ENCODE measurements at places on chromosomes 3 and 15.

DNA sequence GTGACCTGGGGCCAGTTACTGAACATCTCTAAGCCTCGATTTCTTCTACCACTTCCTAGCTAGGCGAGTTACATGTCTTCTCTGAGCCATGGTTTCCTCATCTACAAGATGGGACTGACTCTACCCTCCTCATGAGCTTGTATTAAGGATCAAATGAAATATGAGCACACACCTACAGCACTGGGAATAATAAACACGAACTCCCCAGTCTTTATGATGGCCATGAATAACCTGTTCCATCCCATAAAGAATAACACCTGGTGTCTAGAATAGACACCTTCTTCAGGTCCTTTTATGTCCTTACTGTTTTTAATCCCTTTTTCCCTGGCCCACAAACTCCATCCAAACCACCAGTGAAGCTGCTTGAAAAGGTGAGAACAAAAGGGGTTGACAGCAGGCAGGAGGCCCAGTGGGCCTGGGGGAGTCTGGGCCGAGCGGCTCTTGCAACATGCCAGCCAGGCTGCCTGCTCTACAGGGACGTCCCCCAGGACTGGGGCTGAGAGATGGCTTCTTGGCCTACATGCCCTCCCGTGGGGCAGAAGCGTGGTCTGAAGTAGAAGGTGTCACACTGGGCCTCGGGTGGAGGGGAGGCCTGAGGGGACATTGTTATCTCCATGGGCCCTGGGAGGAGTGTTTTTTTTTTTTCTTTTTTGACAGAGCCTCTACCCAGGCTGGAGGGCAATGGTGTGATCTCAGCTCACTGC lies 178.2 kb downstream of the RAB11A start:
- no peak for DNase-seq

DNA sequence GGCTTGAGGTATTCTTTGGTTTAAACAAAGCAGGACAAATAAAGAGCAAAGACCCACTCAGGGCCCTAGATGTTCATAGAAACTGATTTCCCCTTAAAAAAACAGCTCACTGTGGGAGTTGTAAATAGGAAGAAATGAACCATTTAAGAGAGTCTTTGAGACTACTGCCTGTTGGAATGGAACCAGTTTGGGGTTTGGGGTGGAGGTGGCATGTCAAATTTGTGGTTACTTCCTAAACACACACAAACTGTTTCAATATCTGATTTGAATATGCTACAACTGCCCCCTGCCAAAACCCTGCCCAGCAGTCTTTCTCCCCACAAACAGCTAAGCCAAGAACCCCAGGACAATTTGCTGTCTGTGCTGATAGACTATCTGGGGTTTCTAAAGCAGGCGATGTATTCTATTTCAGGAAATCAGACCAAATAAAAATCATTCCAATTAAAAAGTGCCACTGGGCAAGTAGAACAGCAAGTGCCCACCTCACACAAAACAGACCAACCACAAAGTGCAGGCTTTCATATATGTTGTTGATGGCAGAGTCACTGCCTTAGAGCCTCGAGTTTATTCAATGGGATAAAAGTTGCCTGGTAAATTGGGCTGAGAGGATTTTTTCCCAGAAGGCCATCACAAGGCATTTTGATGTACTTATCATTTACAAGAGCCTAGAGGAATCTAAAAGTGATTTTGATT lies 293.9 kb upstream of the PROK2 start:
- no peak for DNase-seq

- no peak for DNase-seq
These were observed 6.1 kb upstream of the IL12A start for GRCh38 chr3:159982442-159982974.

GRCh38 chr15:48358229-48359152 lies 27.3 kb downstream of the DUT start:
- DNase-seq, result peak; percentile 36

DNA sequence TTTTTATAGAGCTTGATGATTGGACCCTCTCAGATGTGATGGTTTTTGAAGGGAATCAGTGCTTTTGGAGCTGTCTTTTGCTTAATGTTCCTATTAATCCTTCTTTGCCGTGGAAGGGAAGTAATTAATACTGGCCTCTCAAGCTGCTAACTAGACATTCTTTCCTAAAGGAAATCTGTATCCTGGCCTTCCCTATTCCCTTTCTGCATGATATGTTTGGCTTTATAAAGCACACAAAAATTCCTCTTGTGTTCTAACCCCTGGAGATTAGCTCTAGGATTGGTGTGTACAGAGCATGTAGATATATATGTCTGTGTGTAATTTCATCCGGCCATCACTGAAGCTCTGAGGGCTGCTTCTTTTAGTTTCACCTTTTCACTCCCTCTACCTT lies 6.9 kb downstream of the ATXN7 start:
- DNase-seq, result no peak

- DNase-seq, result no peak
These were observed 10.5 kb upstream of the ILDR1 start for GRCh38 chr3:122032531-122032930.

- DNase-seq, result peak; percentile 43
These were observed 73.9 kb downstream of the ARNT2 start for GRCh38 chr15:80478075-80478474.

GRCh38 chr3:44437800-44438199 lies 39.7 kb downstream of the ZNF445 start:
- DNase-seq, result no peak

GRCh38 chr15:81068516-81068915 lies 65.6 kb upstream of the CFAP161 start:
- DNase-seq, result no peak

DNA sequence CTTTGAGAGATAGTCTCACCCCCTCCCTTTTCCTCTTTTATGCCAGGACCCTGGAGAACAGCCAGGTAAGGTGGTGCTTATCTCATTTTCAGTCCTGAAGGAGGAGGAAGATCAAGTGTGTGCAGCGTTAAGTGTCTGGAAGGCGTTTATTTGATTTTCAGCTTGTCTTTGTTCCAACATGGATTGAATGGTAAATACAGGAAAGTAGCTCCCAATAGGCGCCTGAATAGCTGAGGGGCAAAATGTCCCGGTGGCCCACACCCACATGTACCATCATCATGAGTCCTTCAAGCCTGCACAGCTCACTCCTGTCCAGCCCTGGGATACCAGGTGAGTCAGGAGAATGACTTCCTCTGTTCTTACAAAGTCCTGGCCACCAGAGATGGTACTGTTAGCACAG lies 73.5 kb downstream of the CEMIP start:
- DNase-seq, result no peak

GRCh38 chr3:9118222-9118621 lies 131.2 kb downstream of the SRGAP3 start:
- DNase-seq, result no peak

DNA sequence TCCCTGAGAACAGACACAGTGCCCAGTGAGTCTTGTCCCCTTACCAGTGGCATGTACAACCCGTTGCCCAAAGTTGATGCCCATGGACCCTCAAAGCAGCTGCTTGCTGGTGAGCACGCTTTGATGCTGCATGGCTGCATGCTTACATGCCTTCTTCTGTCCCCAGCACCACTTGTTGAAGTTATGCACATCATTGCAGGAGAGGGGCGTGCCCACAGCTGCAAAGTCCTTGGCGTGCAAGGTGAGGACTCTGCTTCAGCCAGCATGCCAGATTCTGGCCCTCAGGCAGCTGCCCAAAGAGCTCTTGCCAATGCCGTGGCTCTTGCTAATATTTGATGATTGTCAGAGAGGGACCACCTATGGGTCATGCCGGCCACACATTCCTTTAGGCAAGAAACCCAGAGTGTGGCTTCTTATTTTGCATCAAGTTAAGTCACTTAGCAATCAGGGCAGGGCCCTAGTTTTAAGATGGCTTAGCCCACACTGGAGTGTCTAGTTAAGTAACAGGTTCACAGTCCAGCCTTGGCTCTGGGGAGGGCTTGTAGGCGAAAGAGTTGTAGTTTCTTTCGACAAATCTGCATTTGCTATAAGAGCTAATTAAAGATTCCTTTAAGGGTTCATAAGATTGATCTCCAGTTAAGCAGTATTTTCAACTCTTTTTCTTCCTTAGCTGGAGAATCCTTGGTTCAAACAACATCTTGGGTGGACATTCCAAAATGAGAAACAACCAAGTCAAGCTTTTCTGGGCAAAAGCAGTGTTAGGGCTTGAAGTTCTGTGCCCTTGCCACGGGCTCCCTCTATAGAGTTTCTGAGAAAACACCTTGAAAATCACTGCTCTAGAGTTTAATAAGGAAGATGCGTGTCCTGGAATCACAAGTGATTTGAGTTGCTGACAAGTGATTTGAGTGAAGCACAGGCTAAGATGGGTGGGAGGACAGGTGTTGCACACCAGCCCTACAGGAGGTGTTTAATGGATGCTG lies 128.6 kb downstream of the SLCO3A1 start:
- DNase-seq, result peak; percentile 18

DNA sequence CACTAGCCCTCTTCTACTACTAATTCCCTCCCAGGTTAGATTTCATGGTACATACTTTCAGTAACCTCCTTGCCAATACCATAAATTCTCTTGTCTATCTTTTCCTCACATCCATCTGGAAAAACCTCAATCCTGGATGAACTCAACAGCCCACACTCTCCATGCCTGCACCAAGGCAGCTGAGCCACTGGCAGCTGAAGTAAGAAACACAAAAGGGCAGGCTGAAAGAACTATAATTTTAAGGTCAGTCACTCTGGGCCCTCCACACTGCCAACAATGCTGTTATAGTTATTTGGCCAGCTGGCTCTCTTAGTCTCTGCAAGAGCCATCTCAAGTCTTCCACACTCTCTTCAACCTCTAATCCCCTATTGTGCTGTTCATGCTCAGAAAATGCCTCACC lies 15.1 kb upstream of the TIPARP start:
- no peak for DNase-seq

- no peak for DNase-seq
These were observed 93.5 kb downstream of the ZIC4 start for GRCh38 chr3:147312786-147313280.

- DNase-seq, result no peak
These were observed 47.4 kb upstream of the P3H2 start for GRCh38 chr3:190167936-190168680.

DNA sequence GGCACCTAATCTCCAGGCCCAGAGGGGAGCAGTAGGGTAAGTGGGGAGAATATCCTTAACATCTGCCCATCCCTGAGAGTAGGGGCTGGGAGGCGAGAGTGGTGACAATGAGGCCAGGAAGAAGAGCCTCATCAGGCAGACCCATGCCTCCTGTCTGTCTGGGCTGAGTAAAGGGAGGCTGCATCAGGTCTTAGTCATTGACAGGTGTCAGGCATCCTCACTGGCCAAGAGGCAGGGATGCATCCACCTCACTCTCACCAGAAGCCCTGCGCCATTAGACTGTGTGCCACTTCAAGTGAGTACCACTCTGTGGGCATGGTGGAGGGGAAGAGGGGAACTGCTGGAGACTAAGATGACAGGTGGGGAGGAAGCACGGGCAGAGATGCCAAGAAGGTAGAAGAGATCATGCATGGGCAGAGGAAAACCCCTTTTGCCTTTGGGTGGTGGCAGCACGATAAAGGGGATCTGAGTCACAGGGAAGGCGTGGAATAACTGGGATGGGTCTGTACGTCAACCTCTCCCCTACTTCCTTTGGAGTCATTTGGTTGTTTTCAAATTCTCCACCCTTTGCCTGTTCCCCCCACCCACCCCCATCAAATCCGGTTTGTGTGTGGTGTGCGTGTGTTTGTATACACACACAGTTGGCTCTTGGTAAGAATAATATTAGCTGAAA lies 14.1 kb downstream of the ANAPC13 start:
- no peak for DNase-seq

- no peak for DNase-seq
These were observed 11.9 kb downstream of the CA12 start for GRCh38 chr15:63369781-63370180.

- no peak for DNase-seq
These were observed 74.7 kb downstream of the DPPA2 start for GRCh38 chr3:109241459-109242186.

DNA sequence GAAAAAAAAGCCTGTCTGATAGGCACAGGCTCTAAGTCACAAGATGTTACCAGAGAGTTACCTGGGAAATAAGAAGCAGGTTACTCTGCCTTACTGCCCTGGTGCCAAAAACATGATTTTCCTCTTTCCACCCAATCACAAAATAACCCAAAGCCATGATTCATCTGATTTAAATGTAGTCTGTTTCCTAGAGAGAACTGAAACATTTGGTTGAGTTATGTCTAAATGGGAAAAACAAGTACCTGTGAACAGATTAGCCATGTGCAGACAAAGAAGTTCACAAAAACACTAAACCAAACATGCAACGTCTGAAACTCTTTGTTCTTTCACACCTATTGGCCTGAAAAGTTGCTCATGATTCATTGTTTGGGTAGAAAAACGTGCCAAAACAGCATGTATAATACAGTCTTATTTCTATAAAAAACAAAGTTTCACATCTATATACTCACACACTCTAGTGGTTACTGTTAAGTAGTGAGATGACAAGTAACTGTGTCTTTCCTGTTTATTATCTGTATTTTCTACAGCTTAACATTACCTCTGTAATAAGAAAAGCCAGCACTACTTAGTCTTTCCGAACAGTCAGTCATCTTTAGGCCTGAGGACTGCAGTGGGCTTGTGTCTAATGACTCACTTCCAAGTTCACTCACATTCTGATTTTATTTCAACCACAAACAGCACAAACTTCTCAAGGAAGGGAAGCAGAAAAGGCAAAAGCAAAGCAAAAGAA lies 30.2 kb downstream of the FAM174B start:
- DNase-seq, result no peak

DNA sequence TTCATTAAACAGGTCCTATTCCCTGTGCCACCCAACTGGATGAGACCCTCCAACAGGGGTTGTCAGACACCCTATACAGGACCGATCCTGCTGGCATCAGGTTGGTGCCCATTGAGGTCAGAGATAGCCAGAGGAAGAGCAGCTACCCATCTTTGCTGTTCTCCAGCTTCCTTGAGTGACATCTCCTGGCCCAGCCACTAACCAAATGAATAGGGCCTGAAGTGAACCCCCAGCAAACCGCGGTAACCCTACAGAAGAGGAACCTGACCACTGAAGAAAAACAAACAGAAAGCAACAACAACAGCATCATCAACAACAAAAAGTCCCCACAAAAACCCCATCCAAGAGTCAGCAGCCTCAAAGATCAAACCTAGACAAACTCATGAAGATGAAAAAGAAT lies 133.6 kb upstream of the ARPP21 start:
- DNase-seq, result no peak

GRCh38 chr3:181921220-181921619 lies 209.5 kb downstream of the SOX2 start:
- no peak for DNase-seq

GRCh38 chr3:120894316-120895057 lies 13.5 kb upstream of the STXBP5L start:
- no peak for DNase-seq
